Activated CD4-positive, alpha-beta T cell treated with anti-CD3 and anti-CD28 coated beads, Interleukin-2, Interleukin-4, amounts not matched to agents 100 ng/mL and 50 ng/mL, durations not matched to agents 16 hours and 8 hours (primary cell): ENCODE measurements at places on chromosomes 6 and 20.

DNA sequence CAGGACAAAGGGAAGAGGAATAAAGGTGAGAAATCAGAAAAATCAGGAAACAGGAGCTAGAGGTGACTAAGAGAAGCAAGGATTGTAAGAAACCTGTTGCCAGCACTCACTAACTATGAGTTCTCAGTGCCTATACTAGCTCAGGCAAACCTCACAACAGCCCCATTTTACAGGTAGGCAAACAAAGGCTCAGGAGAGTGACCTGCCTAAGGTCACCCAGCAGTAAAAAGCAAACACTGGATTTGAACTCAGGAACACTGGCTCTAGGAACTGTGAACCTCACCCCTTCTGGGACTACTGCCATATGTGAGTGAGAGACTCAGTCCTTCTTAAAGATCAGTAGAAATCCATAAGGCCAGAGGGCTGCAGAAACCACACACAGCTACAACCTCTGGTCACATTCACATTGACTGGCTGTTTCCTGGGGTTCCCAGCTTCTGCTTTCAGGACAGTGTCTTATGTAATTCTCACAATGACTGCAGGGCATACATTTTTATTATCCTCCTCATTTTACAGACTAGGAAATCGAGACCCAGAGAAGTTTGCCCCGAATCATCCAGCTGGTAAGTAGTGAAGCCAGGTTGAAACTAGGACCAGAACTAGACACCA lies 80.7 kb upstream of the MAFB start:
- DNase-seq, result no peak

GRCh38 chr6:21138336-21139069 lies 455.0 kb upstream of the SOX4 start:
- DNase-seq, result no peak

DNA sequence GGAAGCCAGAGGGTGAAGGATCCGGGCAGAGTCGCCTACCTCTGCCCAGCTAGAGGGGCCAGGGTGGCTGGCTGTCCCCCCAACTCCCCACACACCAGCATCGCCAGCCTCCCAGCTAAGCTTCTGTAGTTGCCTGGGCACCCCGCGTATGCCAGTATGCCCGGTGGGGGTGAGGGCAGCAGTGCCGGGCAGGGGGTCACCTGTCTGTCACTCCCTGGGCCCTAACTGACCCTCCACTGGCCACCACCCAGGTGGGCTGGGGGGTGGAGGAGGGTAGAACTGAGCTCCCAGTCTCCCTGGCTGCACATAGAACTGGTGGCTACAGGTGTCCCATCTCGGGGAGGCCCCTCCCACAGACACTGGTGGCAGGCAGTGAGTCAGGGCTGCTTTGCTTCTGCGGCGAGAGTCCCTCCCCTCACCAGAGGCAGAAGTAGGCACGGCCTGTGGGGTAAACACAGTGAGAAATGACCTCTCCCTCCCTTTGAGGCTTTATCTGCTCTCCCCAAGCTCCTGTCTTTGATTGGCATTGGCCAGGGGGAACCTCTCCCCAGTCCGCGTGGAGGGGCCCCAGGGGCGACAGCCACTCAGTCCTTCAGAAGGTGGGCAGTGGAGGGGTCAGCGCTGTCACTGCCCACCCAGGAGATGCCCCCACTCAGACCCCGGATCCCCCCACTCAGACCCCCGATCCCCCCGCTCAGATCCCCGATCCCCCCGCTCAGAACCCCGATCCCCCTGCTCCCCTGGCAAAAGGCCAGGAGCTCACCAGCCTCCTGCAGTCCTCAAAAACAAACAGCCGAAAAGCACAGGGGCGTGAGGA lies 2.5 kb downstream of the NTSR1 start:
- no peak for DNase-seq

DNA sequence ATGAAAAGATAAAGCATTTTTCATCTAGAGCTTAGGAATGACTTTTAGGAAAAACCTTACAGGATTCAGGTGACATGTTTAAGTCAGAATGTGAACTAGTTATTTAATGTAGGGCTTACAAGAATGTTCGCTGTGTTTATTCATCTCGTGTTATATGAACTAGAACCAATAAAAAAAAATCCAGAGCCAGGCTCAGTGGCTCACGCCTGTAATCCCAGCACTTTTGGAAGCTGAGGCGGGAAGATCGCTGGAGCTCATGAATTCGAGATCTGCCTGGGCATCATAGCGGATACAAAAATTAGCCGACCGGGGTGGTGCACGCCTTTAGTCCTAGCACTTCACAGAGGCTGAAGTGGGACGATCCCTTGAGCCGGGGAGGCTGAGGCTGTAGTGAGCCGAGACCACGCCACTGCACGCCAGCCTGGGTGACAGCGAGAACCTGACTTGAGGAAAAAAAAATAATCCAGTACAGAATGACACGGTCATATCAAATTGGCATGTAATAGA lies 46.3 kb downstream of the OR2B2 start:
- peak; percentile 75 for DNase-seq

GRCh38 chr6:128597004-128597403 lies 76.6 kb upstream of the PTPRK start:
- peak; percentile 31 for DNase-seq

GRCh38 chr6:79598012-79598411 lies 33.1 kb upstream of the SH3BGRL2 start:
- DNase-seq, result no peak

GRCh38 chr6:141211845-141212244 lies 920.9 kb upstream of the GJE1 start:
- DNase-seq, result no peak

GRCh38 chr6:67501755-67502154 lies 1133.3 kb upstream of the ADGRB3 start:
- DNase-seq, result no peak

DNA sequence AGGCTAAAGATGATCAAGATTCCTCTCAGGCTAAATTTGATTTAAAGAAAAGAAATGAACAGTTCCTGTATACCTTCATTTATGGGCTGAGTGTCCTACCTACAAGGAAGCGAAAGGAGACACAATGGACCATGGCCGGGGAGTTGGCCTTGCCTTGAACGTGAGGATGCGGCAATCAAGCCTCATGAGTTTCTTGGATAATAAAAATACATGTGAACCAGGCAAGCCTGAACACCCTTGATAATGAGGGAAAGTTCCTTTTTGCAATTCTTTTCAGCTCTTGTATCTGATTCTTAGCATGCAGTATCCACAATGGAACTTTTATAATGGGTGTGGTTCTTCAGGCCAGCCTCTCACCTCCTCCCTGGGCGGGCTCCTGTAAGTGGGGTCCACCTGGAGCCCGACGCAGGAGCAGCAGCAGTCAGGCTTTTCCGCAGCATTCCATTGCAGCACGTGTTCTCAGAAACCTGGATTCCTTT lies 83.8 kb downstream of the RNASET2 start:
- DNase-seq, result no peak

- no peak for DNase-seq
Observed at GRCh38 chr20:61777773-61778494, 287.7 kb downstream of the TAF4 start.

GRCh38 chr20:19275038-19275629 lies 62.7 kb downstream of the SLC24A3 start:
- DNase-seq, result no peak

DNA sequence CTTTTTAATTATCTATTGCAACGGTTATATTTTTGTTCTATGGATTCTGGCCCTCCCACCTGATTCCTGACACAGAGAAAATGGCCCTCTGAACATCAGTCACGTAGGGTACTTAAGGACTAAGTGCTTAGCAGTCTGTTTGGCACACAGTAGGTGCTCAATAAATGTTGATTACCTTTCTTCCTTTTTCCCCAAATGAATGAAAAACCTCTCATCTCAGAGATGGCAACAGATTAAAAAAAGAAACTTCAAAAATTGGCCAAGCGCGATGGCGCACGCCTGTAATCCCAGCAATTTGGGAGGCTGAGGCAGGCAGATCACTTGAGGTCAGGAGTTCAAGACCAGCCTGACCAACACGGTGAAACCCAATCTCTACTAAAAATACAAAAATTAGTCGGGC lies 31.5 kb downstream of the ATXN1 start:
- DNase-seq, result no peak

DNA sequence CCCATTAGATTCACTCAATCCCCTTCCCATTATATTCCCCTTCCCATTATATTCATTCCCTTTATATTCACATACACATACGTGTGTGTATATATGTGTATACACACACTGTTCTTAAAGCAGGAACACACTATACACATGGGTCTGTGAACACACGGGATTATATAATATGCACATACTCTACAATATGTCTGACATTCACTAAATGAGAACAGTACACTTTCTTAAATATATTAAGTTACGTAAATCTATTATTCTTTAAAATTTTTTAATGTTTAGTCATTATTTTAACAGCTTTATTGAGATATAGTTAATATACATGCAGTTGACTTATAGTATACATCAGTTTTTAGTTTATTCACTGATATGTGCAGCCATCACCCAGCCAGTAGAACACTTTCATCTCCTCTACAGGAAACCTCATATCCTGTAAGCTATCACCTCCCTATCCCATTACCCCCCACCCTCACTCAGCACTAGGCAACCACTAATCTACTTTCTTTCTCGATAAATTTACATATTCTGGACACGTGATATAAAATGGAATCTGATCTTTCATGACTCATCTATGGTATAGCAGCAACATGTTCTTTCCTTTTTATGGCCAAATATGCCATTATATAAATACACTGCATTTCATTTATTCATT lies 13.9 kb upstream of the SUMO4 start:
- DNase-seq, result no peak

DNA sequence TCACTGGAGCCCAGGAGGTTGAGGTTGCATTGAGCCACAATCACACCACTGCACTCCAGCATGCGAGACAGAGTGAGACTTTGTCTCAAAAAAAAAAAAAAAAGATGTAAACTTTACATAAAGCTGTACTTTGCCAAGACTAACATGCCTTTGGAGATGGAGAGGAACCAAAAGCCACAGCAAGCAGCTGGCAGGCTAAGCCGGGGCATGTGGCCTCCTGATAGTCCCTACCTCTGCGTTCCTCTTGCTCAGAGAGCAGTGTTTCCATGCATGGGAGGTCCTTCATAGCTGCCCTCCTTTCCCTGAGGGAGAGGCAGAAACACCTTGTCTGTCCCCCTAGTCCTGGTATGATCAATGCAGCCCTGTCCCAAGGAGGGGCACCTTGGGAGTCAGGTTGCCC lies 35.2 kb downstream of the SPATA2 start:
- no peak for DNase-seq

DNA sequence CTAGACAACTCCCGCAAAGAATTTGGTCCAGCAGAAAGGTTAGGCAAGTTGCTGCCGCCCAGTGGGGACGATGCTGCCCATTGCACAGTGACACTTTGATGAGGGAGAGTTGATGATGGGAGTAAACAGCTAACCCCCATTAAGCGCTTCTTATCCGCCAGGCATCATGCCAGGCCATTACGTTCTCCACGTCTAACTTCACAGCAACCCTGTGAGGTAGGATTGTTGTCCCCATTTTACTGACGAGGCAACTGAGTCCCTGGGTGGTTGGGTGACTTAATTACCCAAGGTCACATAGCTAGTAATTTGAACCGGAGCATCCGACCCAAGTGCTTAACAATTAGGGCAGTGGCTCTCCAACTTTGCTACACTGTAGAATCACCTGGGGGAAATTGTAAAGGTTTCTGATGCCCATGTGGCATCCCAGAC lies 738 bp downstream of the RALGAPB start:
- DNase-seq, result no peak

DNA sequence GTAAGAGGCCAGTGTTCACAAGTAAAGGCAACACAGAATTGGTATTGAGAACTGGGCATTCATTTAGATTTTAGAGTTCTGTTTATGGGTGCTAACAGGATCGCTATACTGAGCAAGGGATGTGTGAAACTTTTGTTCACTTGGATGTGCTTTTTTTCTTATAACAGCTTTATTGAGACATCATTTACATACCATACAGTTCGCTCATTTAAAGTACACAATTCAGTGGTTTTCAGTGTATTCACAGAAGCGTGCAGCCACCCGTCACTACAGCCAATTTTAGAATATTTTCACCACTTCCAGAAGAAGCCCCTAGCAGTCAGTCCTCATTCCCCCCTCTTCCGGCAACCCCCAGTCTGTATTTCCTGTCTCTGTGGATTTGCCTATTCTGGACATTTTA lies 48.7 kb downstream of the GFRA4 start:
- DNase-seq, result no peak

GRCh38 chr20:1324598-1325172 lies 4.3 kb downstream of the SDCBP2 start:
- no peak for DNase-seq

DNA sequence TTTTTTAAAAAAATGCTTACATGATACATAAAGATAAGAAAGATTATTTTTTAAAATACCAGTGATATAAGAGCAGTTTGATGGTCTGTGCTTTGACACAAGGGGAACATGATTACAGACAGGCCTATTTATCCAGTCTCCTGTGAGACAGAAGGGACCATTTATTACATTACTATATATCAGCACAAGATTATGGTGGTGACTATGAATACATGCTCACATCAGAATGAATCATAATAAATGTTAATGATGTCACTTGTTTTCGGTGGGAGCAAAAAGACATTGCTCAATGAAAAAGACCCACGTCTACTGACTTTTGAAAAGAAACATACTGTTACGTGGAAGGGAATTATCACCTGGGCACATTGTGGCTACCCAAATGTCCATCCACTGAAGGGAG lies 455.1 kb downstream of the CDC5L start:
- no peak for DNase-seq

DNA sequence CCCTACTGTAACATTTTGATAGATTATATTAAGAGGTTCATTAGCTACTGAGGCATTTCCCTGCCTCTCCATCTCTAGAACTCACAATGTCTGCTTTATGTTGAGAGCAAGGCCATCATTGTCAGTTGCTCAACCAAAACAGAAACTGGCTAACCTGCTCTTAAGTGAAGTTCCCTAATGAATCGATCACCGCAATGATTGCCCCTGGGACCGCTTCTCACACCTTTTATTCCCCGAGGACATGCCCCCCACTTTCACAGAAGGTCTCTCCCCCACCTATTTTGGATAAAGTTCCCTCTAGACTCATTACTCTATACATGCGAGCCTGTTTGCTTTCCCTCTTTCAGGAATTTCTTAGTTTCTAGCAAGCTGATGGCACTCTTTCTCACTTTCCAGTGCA lies 108.8 kb downstream of the FAM217A start:
- no peak for DNase-seq

GRCh38 chr6:30231067-30231466 lies 17.9 kb upstream of the TRIM26 start:
- DNase-seq, result no peak
